ENCODE measurements at places on chromosomes 1 and 21.

- no peak for DNase-seq
Observed at GRCh38 chr1:46642115-46642680, 25.6 kb upstream of the MOB3C start.

GRCh38 chr1:116112388-116113140, 1.4 kb downstream of the MAB21L3 start:
- no peak for DNase-seq

- DNase-seq = no peak
Observed at GRCh38 chr1:189500778-189501177, 976.9 kb downstream of the BRINP3 start.

DNA sequence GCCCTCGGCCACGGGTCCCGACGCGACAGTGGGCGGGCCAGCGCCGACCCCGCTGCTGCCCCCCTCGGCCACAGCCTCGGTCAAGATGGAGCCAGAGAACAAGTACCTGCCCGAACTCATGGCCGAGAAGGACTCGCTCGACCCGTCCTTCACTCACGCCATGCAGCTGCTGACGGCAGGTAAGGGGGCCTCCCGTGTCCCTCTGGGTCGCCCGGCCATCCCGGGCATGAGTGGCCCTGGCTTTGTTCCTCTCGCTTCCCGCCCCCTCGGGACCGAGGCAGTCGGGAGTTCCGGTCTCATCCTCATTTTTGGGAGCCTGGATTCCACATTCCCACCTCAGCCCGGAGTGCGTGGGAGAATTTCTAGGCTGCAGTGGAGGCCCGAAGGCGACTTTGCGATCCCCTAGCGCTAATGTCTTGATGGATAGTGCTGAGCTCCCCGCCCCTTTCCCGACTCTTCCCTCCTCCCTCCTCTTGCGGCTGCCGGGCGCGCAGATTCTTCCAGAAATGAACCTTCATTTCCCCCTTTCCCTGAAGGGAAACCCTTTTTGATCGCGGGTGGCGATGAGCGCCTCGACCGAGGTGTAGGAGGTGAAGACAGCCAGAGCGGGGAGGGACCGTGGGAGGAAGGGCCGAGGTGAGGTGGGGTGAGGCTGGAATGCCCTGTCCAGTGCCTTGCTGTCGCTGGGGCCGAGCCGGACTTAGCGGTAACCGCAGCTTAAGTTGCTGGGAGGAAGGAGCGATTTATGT, 705 bp downstream of the KHDRBS1 start:
- peak; percentile 23 for DNase-seq

DNA sequence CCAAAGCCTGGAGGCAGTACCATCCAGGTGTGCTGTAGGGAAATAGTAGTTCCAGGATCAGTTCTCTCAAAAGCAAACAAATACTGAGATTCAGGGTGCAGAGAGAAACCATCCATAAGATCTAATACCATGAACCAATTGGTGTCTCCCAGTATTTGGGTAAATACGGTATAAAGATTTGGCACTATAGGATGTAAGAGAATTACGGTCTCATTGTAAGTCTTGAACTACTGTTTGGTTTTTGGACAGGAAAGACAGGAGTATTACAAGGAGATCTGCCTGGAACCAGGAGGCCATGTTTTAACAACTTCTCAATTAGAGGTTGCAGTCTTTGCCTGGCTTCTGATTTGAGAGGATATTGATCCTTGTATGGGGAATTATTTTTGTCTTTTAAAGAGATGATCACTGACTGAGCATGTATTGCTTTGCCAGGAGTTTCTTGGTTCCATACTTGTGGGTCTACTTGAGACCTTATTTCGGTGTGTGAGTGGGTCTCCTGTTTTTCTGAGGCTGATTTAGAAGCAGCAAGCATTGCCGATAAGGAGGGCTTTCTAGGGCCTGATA, 10.2 kb downstream of the AADACL4 start:
- DNase-seq = no peak

GRCh38 chr1:26666855-26667254, 29.0 kb upstream of the ARID1A start:
- no peak for DNase-seq

DNA sequence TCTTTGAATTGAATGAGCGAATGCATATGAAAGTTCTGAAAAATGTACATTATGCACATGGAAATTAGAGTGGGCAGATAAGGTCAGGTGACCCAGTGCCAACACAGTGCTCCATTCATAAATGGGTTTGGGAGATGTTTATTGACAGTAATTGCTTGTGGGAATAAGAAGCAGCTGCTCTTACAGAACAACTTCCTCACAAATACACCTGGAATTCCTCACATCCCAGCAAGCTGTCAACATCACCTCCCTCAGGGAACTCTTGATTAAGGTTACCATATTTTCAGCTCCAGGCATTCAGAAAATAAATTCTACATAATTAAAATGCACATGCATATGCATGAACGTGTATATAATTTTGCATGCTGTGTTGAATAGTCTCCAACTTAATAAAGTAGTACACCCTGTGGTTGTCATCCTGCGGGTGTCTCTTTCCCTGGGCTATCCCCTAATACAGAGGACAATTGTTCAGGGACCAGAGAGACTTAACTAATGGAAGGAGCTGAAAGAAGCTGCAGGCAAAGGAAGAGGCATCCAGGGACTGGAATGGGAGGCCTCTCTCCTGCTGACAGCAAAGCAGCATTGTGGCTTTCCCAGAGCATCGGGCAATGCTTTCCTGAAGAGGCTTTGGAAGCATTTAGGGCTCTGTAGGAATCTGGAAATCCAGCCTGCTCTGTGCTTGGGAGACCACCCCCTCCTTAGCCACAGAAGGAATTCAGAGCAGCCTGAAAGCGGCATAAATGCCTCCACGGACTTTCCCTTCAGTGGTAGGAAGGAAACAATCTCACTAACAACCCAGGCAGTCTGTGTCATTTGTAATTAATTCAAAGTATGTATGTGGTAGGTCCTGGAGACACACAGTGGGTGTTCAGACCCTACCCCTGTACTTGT, 55.2 kb upstream of the GNG12 start:
- DNase-seq = no peak

DNA sequence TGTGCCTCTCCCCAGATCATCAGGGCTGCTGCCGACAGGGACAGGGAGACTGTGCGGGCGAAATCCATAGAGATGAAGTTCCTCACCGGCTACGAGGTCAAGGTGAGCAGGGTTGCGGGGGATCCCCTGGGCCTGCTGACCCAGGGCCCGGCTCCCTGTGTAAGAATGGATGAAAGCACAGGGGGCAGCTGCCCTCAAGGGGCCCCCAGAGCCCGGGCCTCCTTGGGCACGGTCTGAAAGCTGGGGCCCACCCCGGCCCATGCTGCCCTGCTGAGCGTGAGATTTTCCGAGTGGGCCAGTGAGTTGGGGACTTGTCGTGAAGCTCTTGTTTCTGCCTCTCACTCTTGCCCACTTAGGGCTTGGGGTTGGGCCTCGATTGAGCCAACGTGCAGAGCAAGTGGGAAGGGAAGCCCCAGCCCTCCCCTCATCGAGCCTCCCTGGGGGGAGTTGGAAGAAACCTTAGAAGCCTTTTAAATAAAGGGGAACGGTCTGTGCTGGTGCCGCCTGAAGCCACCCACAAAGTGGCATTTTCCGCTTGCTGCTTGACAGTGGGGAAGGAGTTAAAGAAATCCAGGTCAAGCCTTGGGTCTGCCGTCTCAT, 45.2 kb downstream of the COQ8A start:
- DNase-seq = no peak

DNA sequence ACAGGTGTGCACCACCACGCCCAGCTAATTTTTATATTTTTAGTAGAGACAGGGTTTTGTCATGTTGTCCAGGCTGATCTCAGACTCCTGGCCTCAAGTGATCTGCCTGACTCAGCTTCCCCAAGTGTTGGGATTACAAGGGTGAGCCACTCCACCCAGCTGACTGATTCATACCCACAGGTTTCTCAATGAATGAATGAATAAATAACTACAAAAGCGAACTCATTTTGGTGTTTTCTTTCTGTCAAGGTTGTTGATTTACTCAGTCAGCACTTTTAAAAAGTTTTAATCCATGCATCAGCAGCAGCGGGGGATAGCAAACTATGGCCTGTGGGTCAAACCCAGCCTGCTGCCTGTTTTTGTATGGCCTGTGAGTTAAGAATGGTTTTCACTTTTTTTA, 217.5 kb downstream of the FAF1 start:
- no peak for DNase-seq

Data from NCI-H1105 (cell line).